ENCODE measurements at places on chromosomes 6 and 20. TPM values are rescaled to one million over a fixed set of nuclear protein-coding genes. Genes with fewer than 3 reads are reported as not detected.
A peak's percentile ranks its signal among the peaks of the same experiment; 100 is the strongest.

DNA sequence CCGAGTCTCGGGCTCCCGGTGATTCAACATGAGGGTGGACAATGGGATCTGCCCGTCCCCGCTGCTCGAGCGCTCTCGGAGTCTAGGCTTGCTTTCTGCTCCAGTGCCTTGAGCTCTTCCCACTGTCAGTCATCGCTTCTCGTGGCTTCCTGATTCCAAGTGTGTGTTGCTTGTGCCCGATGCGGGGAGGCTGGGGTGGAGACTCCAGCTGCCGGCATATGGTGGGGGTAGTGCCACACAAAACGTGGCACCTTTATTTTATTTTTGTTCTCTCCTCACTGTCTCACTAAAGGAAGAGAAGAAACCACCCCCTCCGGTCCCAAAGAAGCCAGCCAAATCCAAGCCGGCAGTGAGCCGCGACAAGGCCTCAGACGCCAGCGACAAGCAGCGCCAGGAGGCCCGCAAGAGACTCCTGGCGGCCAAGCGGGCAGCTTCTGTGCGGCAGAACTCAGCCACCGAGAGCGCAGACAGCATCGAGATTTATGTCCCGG lies 14.8 kb upstream of the MYL9 start:
- DNase-seq = no peak

DNA sequence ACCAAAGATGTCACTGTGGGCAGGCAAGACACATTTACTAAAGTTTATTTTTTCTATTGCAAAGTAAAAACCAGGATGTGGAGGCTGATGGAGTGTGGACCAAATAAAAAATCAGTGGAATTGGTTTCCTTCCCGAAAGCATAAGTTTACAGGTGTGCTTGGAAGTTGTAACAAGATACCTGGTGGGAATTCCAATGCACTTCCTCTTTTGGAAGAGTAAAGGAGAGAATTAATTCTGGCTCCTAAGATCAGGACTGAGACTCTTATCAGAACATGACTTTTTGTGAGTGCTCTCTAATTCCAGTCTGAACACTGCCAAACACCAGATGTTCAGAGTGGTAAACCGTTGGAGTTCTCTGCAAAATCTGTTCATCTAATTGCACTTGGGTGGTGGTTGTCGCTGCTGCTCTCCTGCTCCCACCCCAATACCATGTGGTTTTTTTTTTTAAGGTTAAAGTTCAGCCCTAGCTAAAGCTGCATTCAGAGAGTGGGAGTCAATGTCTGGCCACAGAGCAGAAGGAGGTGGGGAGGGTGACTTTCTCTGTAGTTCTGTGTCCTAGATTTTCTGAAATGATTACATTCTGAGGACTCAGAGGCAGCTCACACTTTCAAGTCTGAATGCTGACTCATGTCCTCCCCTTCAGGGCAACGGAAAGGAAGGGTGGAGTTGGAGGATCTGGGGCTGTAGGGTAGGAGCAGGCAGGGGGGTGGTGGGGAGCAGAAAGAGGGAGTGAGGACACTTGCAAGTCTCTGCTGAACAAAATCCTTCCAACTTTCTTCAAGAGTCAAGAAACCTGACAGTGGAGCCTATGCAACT lies 275.8 kb upstream of the PRDM1 start:
- peak; percentile 36 for DNase-seq

DNA sequence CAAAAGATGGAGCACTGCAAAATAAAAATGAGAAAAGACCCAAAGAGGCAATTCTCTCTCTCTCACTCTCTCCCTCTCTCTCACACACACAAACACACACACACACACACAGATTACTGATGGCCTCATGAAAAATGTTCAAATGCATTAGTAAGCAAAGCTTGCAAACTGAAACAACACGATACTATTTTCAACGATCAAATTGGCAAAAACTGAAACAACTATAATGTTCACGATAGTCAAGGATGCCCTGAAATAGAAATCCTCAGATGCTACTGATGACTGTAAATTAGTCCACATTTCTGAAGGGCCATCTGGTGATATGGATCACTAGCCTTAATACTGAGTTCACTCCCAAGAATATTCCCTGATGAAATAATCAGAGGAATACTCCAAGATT lies 100.8 kb downstream of the TRERF1 start:
- DNase-seq = no peak

- no peak for DNase-seq
These were observed 206.1 kb downstream of the TTLL2 start for GRCh38 chr6:167530951-167531350.

Gene SOBP
- 0.44 TPM for total RNA-seq

DNA sequence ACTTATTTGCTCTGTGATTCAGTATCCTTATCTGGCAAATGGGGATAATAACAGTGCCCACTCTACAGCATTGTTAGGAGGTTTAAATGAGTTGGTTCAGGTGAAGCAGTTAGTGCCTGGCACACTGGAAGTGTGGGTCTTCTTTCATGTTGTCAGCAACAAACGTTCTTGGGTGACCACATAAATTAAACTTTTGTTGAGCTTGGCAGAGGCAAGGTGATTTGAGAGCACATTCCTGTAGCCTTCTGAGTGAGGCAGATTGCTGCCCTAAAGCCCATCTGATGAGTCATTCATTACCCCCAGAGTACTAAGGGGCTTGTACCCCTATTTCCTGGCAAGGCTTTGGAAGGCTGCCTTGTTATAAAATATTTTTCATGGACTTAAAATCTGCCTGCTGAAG lies 25.8 kb downstream of the SEC23B start:
- DNase-seq = no peak

DNA sequence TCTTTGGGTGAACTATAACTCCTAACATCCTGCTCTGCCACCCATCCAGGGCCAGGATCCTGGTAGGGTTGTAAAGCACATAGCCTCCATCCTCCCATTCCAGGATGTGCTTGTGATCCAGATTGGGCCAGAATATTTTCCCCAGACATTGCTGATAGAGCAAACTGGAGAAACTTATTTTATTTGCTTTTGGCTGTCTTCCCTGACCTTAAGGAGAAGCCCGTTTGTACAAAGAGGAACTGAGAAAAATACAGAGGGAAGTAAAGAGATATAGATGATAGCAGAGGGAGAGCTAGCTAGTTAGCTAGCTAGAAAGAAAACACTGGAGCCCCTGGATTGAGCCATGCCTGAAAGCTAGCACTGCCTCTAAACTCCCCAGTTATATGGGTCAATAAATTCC lies 9.0 kb upstream of the HDAC2 start:
- DNase-seq = no peak

GRCh38 chr20:18138639-18139583 lies 1.2 kb downstream of the KAT14 start:
- DNase-seq = no peak

Gene CSNK2A1
- total RNA-seq = 63.6 TPM

GRCh38 chr6:53628354-53629119 lies 37.0 kb downstream of the KLHL31 start:
- DNase-seq = no peak

Gene TRDN
- not detected for total RNA-seq

DNA sequence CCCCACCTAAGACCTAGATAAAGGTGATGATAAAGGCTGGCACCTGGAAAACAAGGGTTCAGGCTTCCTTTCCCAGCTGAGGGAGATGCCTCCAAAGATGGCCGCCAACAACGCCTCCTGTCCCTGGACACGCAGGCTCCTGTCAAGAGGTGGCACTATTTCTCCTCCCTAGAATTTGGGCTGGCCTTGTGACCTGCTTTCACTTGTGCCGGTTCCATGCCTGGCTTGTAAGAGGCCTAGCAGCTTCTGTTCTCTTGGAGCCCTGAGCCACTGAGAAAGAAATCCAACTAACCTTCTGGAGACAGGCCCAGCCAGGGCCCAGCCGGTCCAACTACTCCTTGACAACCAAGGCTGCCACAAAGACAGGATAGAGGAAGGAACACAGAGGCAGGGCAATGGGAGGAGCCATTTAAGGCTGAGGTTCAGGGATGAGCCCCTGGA lies 60.2 kb upstream of the RALY start:
- peak; percentile 71 for DNase-seq

DNA sequence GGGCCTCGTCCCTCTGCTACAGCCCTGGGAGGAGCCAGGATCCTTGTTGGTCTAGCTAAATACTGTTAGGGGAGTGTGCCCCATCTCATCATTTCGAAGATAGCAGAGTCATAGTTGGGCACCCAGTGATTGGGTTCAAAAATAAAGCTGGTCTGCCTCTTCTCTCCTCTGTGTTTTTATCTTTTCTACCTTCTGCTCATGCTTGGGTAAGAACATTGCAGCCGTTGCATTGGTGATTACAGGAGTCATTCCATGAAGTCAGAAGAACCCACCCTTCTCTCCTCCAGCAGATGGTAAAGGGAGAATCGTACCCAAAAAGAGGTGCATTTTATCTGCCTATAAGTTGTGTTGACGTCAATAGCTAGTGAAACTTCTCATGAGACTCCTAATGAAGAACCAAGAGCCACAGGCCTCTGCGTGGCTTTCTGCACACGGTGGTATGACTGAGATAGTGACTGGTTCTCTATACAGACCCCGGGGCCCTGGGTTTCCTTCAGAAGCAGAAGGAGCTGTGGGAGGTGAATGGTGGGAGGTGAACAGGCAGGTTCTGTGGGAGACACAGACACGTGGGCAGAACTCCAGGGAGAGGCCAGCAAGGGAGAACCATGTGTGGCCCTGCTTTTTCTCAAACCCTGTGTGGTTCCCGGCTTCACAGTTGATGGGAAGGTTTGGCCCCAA lies 5.7 kb upstream of the FAM209A start:
- DNase-seq = no peak

Gene CALHM4
- not detected for total RNA-seq

Gene DNAH8
- not detected for total RNA-seq

Data from CD8-positive, alpha-beta T cell (primary cell).